ENCODE measurements at places on chromosomes 11 and 22. TPM values are rescaled to one million over a fixed set of nuclear protein-coding genes. Genes with fewer than 3 reads are reported as not detected.

DNA sequence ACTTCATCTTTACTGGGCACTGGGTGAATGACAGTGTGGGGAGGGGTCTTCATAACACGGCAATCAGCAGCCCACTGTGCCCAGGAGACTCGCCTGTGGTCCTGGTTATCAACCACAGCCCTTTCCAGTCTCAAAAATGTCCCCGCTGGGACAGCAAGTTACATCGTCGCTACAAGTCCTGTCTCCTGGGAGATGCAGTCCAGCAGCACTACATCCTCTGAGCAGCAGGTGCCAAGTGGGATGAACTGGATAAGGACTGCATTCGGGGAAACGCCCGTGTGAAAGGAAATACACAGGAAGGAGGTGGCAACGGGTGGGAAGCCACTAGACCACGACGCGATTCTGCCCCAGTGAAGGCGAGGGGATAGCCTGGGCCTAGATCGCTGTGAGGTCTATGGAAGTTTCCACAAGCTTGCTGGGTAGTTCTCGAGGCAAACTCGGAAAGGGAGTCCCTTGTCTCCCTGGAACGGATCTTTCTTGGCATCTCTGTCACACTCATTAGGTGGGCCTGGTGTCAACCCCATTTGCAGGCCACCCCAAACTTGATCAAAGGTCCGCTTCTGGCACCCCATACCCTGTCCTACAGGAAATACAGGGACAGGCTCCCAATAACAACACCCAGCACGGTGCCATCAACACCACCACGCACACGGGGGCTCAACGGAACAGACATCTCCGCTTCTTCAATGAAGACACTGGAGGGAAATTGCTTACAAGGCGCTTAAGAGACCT, 4.4 kb downstream of the ASCL2 start:
- no peaks in the 10 kb centered on the region for H3K27me3 ChIP-seq
- DNase-seq = no peak
- H3K36me3 ChIP-seq = no peaks in the 10 kb centered on the region
- H3K27ac ChIP-seq = no peak overlapping the region

DNA sequence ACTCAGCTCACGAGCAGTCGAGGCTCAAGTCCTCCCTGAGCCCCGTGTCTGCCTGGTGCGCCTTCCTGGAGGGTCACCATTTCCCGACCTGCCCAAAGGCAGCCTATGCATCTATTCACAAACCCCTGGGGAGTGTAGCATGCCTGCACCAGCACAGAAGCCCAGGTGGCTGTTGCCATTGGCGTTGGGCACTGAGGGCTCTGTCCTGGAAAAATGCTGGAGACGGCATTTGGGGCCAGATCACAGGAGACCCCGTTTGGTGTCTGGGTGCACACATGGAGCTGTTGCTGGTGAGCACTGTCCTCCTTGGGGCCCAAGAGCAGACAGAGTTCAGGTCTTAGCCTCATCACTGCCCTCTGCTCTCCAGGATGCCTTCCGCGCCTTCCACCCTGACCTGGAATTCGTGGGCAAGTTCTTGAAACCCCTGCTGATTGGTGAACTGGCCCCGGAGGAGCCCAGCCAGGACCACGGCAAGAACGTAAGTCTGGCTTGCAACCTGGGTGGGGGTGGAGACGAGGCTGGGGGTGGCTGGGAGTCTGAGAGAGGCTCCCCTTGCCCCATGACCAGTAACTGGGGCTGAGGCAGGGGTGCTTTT, 9.4 kb downstream of the FADS2 start:
- H3K4me3 ChIP-seq = no peak overlapping the region
- no peaks in the 10 kb centered on the region for H3K27me3 ChIP-seq
- peaks cover 11% of the 10 kb centered on the region for H3K4me1 ChIP-seq
- no peaks in the 10 kb centered on the region for H3K36me3 ChIP-seq
- H3K27ac ChIP-seq = no peak overlapping the region

MRGPRX1 gene
- total RNA-seq = not detected

DNA sequence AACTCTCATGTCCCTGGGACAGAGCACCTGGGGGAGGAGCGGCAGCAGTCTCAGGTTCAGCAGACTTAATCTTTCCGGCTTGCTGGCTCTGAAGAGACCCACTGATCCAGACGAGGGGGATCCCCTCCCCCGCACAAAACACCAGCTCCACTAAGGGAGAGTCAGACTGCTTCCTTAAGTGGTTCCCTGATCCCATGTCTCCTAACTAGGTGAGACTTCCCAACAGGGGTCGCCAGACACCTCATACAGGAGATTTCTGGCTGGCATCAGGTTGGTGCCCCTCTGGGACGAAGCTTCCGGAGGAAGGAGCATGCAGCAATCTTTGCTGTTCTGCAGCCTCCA, 157.2 kb upstream of the TMEM45B start:
- DNase-seq = no peak
- H3K36me3 ChIP-seq = no peaks in the 10 kb centered on the region
- no peak overlapping the region for H3K4me3 ChIP-seq
- no peak overlapping the region for H3K27ac ChIP-seq
- H3K4me1 ChIP-seq = no peaks in the 10 kb centered on the region

ARAP1 gene
- total RNA-seq = 317 TPM

GRCh38 chr11:2815762-2816496, 69.6 kb downstream of the CDKN1C start:
- H3K27me3 ChIP-seq = no peaks in the 10 kb centered on the region
- no peaks in the 10 kb centered on the region for H3K4me1 ChIP-seq

Data from naive thymus-derived CD4-positive, alpha-beta T cell (primary cell).